NCI-H2081 (cell line): ENCODE measurements at places on chromosomes 7 and 10.

DNA sequence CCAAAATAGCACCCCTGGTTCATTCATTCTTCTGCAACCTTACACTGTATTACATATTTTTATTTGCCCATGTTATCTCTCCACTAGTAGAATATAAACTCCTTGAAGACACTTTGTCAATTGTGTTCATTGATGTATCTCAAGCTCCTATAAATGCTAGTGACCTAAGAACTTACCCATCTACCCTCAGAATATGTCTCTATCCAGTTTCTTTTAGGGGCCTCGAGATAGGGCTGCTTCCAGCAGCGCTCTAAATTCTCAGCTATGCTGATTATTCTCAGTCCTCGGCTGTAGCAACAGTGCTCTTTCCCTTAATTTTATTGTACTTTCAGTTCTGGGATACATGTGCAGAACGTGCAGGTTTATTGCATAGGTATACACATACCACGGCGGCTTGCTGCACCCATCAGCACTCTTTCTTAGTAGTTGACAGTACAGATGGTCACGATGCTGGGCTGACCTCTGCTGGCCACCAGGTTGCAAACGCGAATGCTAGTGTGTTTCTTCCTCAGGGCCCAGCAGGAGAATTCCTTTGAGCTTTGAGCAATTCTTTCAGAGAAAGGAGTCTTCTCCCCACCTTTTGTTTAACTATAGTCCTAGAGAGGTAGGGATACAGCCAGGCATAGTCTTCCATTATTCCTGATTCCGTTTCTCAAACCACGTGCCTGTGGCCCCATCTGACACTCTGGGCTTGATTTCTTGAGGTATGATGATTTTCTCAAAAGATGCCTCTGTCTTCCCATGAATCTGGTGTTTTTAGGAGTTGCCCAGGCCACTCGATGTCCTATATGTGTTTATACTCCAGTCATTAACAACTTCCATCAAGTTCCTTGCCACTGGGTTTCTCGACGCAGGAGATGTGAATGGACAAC is 49.1 kb upstream of the CDC14C start:
- DNase-seq: peak; percentile 47

DNA sequence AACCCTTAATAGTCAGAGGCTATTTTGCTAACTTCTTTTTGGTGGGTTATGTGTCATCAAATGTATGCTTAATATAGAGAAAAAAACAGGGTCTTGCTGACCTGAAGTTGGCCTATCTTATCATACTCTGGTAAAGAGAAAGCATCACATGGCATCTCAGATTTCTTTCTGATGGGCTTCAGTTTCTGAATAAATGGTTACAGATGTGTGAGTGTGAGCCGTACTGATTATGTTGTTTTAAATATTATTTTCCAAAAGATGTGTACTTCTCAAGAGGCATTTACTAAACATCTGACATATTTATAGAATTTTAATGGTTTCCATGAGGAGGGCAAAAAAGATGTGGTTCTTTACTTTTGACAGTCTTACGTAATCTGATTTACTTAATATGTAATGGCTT is 28.4 kb downstream of the BBS9 start:
- DNase-seq: no peak

- DNase-seq: no peak
Measured at GRCh38 chr7:137946011-137946410, 55.9 kb downstream of the CREB3L2 start.

- no peak for DNase-seq
Measured at GRCh38 chr7:24660546-24660945, 87.3 kb downstream of the PALS2 start.

DNA sequence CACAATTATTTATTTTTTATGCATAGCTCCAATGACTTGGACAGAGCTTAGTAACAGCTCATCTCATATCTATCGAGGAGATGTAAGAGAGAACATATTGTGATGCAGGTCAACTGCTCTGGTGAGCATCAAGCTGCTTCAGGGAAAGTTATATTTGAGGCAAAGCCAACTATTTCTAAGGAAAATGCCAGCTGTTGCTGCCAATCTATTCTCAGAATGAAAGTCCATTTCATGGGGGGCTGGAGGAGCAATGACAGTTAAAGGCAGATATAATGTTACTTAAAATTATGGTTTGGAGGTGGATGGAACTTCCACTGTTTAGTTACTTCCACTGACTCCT is 424.8 kb downstream of the KIF20B start:
- DNase-seq: no peak

DNA sequence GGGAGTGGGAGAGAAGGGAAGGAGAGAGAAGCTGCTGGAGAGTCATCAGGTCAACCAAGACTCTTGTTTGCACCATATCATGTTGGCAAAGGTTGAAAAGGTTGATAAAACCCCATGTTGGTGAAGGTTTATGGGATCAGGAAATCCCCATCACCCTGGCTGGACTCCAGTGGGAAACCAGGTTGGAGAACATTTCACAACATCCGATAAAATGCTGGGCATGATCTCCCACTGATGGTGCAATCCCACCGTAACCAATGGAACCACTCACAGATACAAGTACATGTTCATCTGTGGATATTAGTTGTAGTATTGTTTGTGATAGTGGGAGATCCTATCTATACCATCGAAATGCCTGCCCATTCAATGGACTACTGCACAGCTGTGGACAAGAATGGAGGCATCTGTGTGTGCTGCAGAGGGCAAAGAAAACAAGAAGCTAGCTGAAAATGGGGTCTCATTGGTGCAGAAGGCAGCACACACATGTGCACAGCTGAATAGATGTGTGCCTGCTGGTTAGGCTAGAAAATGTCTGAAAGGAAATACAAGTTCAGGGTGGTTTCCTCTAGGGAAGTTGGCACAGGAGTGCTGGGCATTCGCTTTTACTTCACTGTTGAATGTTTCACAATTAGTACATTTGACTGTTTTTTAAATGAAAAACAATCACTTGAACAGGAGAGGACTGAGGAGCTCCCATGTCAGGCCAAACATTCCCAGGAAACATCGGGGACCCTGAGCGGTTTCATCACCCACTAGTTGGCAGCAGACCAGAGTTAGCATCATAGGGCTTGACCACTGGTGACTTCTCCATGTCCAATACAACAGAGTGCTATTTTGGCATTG is 80.4 kb upstream of the MGMT start:
- DNase-seq: no peak

DNA sequence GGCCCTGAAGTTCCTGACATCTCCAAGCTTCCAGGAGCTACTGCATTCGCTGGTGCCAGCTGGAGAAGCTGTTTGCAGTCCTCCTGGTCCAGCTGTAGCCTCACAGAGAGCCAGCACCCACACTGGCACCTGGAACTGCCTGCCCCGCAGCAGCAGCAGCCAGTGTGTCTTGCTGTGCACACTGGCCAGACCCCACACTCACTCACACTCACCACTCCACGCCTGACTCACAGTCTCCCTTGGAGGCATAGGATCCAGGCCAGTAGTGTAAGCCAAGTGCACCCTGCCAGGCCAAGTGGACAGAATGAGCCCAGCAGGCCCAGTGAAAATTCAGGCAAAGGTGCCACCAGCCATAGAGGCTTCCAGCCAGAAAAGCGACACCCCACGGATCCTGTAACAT is 566.3 kb downstream of the GRM8 start:
- DNase-seq: no peak

DNA sequence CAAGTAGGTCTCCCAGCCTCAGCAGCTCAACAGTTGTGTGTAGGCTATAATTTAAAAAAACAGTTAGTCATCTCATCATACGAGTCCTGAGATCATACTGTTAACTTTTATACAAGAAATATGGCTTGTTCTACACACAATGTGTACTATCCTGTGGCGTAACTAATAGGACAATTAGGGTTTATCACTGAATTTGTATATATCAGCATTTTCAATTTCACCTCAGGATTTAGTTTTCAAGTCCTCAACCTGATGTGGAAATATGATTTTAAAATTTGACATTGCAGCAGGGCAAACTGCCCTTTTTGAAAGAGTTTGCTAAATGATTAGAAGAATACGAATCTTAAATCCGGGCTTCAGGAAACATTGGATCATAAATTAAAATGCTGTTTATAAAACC is 237.2 kb upstream of the CTBP2 start:
- no peak for DNase-seq

DNA sequence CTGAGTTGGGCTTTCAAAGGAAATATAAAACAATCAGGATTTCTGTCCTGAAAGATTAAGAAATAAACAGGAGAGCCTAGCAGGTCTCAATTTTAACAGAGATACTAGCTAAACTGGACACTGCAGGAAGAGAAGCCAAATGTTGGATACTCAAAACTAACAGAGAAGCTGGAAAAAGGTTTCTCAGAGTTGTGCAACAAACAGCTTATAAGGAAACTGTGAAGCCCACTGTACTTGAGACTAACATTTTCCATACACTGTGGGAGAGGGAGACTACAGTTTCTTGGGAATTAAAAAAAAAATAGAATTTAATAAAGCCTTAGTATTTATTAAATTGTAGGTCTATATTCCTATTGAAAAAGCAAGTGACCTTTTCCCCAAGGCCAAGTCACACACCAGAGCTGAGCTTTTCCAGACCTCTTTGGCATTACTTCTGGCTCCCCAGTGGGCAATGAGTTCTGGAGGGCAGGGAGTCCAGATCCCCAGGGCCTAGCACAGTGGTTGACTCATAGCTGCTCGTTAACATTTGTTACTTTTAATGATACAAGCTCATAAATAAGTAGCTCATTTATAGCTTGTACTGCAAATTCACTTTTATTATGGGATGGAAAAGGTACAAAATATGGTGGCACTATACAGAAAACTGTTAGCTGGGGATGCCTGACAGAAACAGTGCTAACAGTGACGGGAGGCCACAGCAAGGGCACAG is 68.3 kb downstream of the MINDY3 start:
- no peak for DNase-seq
